Skeletal muscle cell (primary cell): ENCODE measurements at places on chromosomes 2 and 18.
A peak's percentile ranks its signal among the peaks of the same experiment; 100 is the strongest.

DNA sequence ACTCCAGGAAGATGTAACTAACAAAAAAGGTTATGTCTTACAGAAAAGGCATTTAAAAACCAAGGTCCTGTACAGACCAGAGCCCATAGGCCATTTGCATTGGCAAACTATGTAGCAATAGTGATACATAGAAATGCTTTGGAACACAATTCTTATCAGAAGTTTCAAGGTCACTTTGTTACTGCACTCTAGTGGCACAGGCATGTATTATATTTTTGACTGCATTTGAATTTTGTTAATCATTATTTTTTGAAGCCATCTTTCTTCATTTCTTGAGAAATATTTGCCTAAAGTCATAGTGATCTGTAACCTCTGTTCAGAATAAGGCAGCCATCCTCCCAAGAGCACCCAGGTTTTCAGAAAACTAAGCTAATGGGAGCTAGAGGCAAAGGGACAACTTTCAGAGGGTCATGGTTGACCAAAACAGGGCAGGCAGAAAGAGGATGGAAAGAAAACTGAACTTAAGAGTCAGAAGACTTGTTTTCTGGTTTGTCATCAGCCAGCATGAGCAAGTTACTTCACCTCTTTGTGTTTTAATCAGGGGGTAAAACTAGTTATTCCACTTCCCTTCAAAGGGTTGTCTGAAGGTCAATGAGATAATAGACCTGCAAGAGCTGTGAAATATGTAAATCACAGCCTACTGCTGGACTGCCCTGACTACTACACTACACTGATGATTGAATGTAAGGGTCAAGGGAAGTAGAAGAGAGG, 41.5 kb downstream of the SLC38A11 start:
- no peak for DNase-seq

DNA sequence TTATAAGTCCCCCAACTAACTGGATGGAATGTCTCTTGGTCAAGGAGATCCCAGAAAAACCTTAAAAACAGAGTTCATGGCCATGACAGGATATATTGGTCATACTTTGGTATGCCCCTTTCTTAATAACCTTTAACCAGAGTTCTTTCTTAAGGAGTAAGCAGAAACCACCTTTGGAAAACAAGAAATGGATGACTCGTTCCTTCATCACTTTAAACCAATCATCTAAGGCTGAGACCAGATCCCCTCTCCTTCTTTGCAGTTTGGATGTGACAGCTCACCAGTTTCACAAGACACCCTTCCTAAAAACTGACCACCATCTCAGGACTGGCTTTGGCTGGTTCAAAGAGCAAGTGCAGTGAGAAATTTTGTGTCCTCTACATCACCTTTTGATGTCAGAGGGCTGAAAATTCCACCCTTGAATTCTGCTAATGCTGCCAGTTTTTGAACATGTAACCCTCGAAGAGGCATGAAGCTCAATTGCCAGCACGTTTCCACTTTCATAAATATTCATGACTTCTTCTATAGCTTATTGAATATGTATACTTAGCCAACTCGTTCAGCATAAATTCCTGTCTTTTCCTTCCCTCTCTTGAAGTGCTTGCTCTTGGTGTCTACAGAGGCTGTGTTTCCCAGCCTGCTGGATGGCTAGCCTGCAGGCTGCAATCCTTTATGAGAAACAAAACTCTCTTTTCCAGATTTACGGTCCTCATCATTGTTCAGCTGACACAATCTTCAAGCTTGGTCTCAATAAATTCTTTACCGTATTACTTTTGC, 1323.5 kb upstream of the TMEFF2 start:
- DNase-seq: peak; percentile 78

DNA sequence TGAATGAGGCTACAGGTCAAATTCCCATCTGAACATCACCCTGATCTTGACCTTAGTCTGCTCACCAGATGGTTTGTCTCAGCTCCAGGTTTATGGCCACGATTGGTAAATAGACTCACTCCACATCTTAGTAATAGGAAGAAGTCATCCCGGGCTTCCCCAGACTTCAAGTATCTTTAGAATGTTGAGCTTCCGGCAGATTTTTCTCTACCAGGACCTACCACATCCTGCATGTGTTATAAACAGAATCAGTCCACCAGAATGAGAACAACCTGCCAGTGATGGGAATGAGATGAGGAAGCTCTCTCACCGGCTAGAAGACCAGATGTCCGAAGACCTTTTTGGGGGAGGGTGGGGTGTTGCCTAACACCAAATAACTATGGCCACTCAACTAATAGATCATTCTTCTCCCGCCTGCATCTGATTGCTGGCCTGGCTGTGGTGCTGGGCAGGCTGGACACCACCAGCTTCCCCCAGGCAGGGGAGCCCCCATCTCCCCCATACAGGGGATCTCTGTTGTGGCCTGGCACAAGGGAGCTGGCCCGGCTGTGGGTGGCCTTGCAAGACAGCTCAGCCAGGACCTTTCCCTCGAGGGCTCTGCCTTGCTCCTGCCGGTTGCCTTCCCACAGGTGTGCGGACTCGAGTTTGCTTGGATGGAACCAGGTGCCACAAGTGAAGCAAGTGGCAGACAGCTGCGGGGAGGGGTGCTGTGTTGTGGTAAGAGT, 88.5 kb downstream of the SH3RF3 start:
- peak; percentile 36 for DNase-seq

GRCh38 chr2:9984217-9984739, 32.8 kb downstream of the GRHL1 start:
- DNase-seq: no peak

DNA sequence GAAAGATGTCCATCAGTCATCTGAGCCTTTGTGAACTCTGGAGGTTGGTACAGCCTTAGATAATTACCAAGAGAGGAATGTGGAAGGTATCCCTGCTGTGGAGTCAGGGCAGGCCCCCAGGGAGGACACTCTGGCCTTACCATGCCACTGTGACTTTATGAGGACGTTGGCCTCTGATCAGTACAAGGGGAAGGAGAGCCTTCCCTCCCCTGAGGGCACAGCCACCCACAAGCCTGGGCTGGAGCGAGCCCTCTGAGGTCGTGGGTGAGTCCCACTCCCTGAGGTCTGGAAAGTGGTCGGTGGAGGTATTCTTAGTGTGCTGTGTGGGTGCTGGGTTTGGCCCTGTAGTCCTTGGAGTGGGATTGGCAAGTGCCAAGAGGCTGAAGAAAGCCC, 91.6 kb downstream of the STPG4 start:
- DNase-seq: no peak

GRCh38 chr18:22170421-22171257, 1.2 kb downstream of the GATA6 start:
- no peak for DNase-seq

- DNase-seq: no peak
Measured at GRCh38 chr2:150732491-150732890, 245.0 kb upstream of the RND3 start.

DNA sequence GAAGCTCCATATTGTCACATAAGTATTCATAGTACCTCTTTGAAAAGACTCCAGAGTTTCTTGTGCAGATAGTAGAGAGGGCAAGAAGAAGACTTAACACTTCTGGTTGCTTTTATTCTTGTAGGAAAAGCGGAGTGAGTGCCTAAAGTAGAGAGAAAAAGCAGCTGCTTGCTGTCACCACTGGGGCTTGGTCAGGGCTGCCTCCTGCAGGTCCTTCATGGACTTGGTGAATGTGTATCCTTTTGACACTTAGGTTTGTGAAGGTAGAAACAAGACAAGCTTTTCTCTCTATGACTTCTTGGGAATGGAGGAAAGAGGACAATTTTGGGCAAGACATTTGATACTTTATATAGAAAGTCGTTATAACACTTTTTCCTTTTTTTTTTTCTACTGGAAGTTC, 312.8 kb upstream of the FANCL start:
- no peak for DNase-seq

DNA sequence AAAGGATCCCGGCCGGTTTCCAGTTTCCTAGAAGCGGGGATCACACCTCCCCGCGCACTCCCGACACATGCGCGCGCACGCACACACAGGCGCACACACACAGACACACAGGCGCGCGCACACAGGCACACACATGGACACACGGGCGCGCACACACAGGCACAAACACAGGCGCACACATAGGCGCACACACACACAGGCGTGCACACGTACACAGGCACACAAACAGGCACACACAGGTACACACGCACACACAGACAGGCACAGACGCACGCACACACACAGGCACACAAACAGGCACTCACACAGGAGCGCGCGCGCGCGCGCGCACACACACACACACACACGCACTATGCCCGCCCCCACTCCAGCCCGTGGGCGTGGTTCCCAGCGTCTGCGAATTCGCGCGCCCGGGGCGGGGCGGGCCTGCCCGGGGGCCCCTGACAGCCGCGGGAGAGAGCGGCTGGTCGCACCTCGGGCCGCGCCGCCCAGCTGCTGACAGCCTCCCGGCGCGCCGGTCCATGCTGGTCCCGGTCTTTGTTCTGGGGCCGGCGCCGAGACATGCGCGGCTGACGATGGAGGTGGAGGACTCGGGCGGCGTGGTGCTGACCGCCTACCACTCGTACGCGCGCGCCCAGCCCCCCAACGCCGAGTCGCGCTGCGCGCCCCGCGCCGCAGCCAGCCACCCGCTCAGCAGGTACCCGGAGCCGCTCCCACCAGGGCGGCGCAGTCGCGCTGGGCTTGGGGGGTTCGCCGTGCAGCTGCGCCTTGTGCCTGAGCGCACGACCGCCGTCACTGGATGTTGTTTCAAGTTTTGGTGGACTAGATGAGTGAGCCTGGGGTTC, at the start of gene ARHGAP28:
Gene ARHGAP28, plus strand, starts transcription at position 470 of the 845 bp plus-strand sequence. Its CDS starts 106 bp downstream, at position 576.
- DNase-seq: peak; percentile 85

GRCh38 chr2:78077633-78078032, 555.5 kb upstream of the LRRTM4 start:
- DNase-seq: no peak

DNA sequence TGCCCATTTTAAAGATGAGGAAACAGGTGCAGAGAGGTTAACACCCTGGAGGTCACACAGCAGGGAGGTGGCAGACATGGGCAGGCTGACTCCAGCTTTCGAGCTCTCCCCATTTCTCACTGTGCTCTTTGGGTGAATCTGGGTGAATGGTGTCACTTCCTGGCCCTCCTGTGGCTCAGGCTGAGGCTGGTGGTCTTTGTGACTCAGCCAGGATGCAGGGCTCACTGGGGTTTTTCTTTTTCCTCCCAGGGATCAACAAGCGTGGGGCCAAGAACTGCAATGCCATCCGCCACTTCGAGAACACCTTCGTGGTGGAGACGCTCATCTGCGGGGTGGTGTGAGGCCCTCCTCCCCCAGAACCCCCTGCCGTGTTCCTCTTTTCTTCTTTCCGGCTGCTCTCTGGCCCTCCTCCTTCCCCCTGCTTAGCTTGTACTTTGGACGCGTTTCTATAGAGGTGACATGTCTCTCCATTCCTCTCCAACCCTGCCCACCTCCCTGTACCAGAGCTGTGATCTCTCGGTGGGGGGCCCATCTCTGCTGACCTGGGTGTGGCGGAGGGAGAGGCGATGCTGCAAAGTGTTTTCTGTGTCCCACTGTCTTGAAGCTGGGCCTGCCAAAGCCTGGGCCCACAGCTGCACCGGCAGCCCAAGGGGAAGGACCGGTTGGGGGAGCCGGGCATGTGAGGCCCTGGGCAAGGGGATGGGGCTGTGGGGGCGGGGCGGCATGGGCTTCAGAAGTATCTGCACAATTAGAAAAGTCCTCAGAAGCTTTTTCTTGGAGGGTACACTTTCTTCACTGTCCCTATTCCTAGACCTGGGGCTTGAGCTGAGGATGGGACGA, 13.2 kb downstream of the ITM2C start:
- no peak for DNase-seq

DNA sequence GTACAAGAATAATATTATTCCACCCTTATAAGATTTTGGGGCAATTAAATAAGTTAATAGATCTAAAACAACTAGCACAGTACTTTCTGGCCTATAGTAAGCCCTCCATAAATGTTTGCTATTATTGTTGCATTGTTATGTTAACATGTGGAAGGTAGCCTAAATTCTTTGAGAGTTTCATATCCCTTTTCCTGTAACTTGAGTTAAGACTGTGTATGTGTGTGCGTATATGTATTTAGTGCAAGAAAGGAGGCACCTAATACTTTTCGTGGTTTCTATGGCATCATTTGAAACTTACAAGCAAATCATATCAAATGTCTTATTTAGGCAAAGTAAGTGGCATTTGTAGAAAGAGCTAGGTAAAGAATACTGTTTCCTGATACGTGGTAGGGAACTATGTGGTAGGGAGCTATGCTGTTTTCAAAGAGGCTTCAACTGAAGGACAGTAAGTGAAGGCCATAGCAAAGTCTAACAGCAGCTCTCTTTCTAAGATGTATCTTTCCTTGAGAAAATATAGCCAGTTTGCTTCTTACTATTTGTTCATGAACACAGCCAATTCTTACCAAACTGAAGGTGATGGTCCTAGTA, 36.8 kb upstream of the C2orf74 start:
- no peak for DNase-seq

DNA sequence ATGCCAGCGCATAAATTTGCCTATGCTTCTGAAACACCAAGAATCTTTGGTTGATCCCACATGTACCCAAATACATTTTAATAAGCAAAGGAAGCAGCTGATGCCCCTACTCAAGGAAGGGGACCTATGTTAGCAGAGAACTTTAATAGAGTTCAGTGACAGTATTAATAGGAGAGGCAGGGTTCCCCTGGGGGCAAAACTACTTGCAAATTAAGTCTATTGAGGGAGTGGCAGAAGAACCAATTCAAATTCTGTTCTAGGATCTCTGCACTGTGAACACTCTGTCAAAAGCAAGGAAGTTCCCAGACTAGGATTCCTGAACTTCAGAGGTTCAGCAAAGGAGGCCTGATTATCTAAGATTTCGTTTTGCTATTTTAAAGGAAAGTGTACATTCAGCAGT, 47.5 kb downstream of the EPB41L3 start:
- DNase-seq: no peak

DNA sequence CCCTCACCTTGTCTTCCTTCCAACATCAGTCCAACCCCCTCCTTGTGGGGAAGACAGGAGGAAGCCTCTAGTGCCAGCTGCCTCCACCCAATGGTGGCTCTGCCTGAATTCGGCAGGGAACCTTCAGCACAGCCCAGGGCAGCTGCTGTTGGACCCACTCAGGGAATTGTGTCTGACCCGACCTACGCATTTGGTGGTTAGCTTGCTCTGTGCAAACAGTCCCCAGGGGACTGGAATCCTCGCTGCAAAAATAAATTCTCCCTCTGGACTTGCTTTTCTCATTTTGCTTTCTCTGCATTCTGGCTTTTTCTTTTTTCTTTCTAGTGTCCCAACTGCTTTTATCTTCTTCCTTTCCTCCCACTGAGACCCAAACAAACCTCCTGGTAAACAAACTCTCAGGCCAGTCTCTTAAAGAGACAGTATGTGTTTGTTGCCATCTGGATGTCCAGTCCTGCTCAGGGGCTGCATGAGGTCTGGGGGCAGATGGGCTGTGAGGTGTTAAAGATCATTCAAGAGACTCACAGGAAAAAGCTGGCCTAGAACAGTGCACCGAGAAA, 137.7 kb upstream of the HAAO start:
- peak; percentile 86 for DNase-seq

DNA sequence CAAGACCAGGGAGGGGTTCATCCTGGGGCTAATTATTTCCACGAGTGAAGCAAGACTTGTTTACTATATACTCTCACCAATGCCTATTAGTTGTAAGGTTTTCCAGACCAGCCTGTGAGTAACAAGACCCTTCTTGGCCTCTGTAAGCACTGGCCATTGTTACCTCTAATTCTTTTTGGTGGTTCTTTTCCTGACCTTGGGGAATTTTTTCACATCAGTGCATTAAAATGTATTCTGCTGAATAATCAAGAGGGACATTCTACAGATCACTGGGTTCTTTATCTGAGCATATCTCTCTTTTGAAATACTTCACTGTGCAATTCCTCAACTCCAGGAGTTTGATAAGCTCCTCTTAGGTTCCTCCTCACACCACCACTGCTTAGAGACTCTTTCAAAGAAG, 909.9 kb upstream of the ACVR2A start:
- DNase-seq: no peak

GRCh38 chr18:67241299-67241698, 275.2 kb downstream of the DSEL start:
- DNase-seq: no peak

- DNase-seq: no peak
Measured at GRCh38 chr2:120630031-120630701, 105.5 kb upstream of the GLI2 start.
